Germinal center (tissue), 1 donor: ENCODE measurements at places on chromosomes 5 and 9.
A peak's percentile ranks its signal among the peaks of the same experiment; 100 is the strongest.

DNA sequence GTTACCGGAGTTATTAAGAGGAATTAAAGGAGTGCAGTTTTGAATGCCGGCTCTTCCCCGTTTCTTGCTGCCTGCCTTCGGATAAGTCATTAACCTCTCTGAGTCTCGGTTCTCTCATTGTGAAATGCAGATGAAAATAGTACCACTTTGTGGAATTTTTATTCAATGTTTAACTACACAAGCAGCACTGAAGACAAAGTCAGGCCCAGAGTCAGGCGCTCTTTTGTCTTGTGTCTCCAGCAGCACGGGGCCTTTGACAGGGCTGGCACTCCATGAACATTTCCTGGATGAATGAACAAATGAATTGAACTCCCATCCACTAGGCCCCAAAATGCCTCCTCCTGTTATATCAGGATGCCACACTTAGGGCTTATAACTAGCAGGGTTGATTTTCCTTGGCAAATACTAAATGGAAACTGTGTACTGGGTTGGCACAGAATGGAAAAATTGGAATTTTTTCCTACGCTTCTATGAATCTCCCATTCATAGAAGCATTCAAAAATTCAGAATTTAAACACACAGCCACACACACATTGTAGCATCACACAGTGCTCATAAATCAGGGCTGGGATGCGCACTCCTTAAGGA lies 332.8 kb downstream of the MLLT3 start:
- no peak for DNase-seq

DNA sequence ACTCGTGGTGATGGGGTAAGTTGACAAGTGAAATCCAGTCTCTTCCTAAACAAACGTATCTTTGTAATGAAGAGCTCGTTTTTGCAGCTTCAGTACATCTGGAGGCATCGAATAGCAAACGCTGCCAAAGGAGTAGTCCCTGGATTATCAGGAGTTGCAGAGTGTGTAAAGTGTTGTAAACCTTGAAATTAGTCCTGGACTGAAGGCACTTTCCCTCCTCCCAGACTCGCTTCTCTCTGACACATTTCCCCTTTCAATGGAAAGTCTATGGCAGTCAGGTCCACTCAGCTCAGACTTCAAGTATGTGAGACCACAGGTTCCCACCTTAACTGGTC lies 1.5 kb upstream of the PBX3 start:
- no peak for DNase-seq

- DNase-seq: no peak
Measured at GRCh38 chr5:95809414-95809960, 13.0 kb downstream of the GLRX start.

GRCh38 chr9:105027084-105027483 lies 99.1 kb upstream of the ABCA1 start:
- DNase-seq: no peak

- DNase-seq: no peak
Measured at GRCh38 chr9:126697330-126697729, 83.6 kb downstream of the LMX1B start.

DNA sequence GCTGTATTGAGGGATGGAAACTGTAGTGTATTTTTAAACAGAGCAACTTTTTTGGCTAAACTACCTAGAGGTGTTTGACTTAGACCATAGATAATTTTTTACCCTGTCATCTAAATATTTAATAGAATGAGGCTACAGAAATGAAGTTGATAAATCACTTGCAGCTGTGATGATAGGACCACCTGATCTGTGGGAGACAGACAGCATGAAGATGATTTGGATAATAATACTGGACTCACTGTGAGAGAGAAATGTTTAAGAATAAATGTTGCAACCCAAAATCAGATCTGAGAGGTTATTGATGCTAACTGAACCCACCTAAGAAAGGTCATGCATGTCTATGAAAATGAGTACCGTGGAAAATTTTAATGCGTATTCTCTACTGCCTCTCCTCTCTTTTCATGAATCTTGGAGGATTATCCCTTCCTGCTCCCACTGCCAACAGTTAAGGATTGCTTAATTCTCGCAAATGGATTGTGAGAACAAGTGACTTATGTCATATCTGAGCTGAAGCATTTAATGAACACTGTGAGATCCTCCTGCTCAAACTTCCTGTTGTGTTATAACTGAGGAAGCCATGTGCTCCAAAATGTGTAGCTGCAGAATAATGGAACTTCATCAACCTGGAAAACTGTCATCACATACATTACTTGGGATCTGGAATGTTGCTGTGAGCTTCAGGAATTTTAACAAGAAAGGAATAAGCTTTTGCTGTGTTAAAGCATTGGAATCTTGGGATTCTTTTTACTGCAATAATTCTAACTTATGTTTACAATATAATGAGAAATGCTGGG lies 617.9 kb upstream of the CDH18 start:
- no peak for DNase-seq

DNA sequence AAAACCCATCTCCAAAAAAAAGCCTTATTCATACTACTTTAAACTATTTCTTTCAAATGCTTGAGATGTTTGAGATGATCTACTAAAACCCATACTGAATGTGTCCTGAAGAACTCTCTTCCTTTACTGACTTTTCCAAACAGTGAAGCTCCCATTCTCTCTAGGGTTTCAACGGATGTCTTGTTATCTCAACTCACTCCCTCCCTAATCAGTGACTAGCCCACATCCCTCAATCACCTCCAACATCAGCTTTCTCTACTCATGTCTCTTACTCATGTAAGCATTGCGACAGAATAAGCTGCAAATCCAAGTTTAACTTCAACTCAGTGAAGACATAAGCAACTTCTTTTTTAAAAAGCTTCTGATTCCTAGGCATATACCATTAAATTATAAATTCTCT lies 42.1 kb downstream of the WDR41 start:
- DNase-seq: no peak

GRCh38 chr5:65695162-65695755 lies 26.6 kb downstream of the SGTB start:
- peak; percentile 9 for DNase-seq

DNA sequence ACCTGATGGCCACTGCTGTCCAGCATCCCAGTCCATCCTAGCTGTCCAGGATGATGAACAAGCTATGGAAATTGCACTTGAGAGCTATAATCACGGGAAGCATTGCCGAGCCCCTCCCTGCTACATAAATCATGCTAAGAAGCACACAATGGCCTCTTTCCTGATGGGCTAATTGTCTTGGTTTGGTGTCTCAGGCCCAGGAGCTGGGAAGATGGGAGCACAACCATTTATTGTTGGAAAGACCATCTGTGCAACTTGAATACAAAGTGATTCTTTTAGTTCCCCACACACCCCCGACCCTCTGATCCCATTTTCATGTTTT lies 80.4 kb downstream of the RGS3 start:
- DNase-seq: no peak

DNA sequence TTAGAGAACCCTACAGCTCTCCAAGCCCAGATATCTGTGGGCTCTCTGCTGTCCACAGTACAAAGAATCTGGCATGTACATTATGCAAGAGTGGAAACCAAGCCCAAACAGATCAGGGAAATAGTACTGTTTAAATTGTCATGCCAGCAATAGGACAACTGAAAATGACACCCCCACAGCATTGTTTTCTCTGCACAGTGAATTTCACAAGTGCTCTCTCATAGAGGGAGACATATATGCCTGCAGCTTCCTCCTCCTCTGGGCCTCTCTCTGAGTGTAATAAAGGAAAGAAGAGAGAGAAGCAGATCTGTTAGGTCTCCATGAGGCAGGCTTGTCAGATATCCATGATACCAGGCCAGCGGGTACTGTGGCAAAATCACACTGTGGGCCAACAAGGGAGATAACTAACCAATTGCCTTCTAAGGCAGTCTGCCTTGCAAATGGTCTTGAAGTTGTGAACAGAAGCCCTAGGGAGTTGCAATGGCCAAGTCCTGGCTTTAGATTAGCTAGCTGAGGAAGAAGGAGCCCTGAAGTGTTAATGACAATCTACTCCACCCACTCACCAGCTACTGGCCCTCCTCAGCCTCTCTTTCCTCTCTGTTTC lies 54.4 kb upstream of the JMY start:
- DNase-seq: no peak

DNA sequence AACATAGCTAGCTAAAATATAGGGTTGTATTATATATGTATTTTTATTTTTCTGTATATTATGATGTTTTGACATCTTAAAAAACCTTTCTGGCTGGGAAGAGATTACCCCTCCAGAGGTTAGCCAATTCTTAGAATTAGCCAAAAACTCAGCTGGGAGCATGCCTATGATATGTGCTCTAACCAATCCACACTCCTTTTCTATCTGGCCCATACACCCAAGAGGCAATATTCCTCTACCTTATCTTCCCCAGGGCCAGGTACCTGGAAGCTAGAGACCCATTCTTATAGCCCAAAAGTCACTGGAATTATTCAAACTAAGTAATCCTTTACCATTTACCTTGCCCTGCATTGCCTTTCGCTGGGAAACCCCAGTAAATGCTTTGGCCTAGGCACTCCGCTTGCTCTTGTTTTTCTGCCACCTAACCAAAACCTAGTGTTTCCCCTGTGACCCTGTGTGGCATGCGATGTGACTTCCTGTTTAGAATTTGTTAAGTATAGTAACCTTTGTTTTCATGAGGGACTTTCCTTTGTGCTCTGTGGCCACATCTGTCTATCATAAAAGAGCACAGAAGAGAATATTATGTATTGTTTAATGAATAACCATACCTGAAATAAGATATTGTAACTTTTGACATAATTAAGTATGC lies 37.4 kb downstream of the CSNK1G3 start:
- peak; percentile 27 for DNase-seq

- DNase-seq: no peak
Measured at GRCh38 chr9:127907867-127908659, 8.7 kb upstream of the ST6GALNAC6 start.

DNA sequence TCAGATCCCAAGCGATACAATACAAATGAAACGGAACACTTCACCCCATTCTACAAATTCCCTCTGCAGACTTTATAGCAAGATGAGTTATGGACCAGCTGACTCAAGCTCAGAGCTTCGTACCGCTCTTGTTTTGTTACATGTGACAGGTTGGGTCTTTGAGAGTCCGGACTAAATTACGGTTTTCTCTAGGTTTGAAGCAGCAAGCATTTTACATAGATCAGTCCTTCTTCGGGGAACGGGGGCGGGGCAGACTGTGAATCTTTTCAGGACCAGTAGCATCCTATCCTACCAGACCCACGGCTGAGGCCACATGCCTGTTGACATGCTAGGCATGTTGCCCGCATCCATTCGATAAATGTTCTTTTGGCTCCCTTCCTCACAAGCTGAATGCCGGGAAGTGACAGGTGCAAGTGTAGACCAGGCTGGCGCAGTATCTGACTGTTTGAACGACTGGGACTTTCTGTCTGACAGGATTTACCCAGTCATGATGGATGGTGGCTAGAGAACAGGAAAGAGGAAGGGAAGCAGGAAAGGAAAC lies 811.0 kb upstream of the GRAMD2B start:
- no peak for DNase-seq

GRCh38 chr5:162289489-162289888 lies 221.9 kb downstream of the GABRG2 start:
- DNase-seq: no peak

GRCh38 chr5:32600054-32600622 lies 14.8 kb downstream of the SUB1 start:
- no peak for DNase-seq

DNA sequence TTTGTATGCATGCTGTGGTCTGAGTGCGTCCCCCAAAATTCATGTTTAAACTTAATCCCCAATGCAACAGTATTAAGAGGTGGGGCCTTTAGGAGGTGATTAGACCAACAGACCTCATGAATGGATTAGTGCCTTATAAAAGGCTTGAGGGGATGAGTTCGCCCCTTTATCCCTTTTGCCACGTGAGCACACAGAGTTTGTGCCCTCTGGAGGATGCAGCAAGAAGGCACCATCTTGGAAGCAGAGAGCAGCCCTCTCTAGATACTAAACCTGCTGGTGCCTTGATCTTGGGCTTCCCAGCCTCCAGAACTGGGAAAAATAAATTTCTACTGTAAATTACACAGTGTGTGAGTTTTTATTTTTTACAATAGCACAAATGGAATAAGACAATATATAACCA lies 177.1 kb upstream of the SPRY4 start:
- DNase-seq: no peak

GRCh38 chr5:136701191-136701590 lies 335.8 kb upstream of the TRPC7 start:
- no peak for DNase-seq

DNA sequence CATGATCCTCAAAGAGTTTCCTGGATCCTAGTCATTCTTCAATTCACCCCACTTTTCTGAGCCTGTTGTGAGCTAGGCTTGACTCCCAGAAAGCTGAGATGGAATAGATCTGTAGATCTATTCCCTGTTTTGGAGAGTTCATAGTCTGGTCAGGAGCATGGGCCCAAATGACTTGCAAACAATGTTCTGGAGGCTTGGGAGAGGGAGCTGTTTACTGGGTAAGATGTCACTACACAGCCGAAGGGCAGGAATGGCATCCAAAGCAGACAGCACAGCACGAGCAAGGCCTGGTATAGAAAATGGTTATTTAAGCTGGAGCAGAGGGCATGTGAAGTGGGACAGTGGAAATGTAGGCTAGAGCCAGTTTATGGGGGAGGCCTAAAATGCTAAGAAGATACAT lies 152.5 kb upstream of the ALDH1B1 start:
- no peak for DNase-seq

GRCh38 chr9:132125944-132126679 lies 35.7 kb upstream of the NTNG2 start:
- DNase-seq: no peak

DNA sequence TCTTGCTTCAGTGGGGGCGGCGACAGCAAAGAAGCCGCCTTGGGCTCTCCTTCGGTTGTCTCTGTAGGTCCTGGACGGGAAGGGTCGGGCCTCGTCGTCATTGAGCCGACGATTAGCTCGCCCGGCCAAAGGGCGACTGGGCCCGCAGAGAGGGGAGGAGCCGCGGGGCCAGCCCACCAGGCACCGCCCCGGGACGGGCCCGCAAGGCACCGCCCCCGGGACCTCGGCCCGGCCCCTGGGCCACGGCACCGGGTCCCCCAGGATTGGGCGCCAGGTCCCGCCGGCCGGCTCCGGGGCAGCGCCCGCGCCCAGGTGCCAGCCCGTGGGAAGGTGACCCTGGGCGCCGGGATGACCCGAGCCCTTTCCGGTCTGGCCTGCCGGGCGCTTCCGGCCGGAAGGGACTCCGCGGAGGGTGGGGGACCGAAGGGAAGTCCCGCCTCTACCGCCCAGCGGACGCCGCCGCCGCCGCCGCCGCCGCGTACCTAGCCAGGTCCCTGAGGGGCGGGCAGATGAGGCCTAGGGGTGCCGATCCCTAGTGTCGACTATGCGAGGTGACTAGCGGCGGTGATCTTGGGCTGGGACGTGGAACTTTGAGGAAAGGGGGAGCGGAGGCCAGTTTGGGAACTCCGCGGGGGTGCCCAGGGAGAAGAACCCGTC lies at the start of the genes GBA2 and RGP1:
Gene GBA2, minus strand, starts transcription at position 371 of the 657 bp plus-strand sequence. CDS start 524 bp downstream, outside the sequence.
Gene RGP1, plus strand, starts transcription at position 430 of the 657 bp plus-strand sequence. CDS start 469 bp downstream, outside the sequence.
- peak; percentile 70 for DNase-seq

DNA sequence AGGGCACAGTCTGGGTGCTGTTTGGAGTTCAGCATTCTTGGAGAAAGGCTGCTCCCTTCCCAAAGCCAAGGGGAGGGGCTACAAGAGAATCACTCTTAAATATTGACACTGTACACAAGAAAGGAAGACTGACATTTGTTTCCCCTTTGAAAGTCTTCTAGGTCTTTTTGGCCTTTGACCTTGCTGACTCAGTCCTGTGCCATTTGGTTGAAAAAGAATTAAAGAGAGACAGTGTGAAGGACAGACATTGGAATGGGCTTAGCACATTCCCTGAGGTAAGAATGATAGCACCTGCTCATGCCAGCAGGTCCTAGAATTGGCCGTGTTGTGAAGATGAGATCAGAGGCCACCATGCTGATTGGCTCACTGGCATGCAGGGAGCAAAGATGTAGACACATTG lies 271.4 kb upstream of the ZNF608 start:
- no peak for DNase-seq
